ENCODE measurements at places on chromosomes 4 and X.

DNA sequence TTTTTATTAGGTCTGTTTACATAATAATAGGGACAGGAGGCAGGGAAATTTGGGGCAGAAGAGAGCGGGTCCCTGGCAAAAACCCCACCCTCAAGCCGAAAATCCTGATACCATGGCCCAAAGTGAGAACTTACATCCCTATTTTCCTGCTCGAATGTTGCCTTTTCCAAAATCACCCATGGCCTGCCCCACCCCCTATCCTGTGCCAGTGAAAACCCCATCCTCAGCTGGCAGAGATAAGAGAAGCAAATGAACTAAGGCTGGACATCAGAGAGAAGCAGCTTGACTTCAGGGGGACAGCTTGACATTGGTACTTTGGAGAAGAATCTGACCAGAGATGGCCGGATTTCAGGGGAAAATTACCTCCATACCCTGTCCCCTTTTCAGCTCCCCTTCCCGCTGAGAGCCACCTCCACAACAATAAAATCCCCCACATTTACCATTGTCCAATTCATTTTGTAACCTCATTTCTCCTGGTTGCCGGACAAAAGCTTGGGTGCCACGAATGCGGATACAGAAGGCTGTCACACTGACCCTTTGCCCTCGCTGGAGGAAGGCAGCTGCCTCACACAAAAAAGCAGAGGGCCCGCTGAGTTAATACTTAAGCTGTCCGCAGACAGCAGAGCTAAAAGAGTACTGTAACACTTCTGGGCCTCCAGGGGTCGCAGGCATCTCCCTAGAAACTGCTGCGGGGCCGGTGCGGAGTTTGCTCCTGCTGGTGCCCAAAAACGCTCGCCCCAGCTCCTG lies 196.2 kb downstream of the SNCA start:
- no peak for DNase-seq

- no peak for DNase-seq
Measured at GRCh38 chrX:152915541-152916241, 17.8 kb downstream of the ZNF185 start.

- no peak for DNase-seq
Measured at GRCh38 chr4:30720661-30721184, 554 bp downstream of the PCDH7 start.

DNA sequence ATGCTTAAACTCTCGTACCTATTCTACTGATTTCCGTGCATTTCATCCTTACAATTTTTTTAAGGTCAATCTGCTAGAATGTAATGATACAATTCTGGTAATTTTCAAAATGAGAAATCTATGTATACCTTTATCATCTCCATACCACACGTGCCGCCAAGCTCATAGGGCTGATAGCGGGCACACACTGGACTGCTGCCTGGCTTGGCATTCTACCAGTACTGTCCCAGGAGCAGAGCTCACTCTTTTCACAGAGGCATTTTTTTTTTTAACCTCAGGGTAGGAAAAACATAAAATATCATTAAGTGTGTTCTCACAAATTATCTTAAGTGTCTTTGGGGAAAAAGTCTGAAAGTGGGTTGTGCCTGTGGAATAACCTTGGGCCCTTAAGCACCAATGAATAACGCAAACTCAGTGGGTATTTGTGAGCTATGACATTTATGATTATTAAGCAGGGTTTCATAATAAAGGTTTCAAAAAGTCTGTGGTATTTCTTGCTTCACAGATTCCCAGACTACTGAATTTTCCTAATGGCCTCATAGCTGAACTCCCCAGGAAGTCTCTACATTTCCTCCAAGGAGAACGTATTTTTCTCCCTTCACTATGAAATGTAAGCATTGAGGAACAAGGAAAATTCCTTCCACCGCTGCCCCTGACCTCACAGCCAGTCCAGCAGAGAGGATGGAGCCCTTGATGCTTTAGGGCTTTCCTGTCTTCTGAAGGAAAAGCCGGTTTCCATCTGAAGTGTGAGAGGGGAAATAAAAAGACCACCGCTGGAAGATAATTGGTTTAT lies 125.2 kb downstream of the ELOVL6 start:
- no peak for DNase-seq

DNA sequence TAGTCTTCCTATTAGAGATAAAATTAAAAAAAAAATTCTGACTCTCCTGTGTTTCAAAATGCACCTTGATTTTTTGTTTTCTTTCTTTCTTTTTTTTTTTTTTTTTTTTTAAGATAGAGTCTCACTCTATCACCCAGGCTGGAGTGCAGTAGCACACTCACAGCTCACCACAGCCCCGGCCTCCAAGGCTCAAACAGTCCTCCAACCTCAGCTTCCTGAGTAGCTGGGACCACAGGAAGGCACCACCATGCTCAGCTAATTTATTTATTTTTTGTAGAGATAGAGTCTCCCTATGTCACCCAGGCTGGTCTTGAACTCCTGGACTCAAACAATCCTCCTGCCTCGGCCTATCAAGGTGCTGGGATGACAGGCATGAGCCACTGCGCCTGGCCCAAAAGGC lies 41.1 kb upstream of the TMEM184C start:
- DNase-seq = no peak

DNA sequence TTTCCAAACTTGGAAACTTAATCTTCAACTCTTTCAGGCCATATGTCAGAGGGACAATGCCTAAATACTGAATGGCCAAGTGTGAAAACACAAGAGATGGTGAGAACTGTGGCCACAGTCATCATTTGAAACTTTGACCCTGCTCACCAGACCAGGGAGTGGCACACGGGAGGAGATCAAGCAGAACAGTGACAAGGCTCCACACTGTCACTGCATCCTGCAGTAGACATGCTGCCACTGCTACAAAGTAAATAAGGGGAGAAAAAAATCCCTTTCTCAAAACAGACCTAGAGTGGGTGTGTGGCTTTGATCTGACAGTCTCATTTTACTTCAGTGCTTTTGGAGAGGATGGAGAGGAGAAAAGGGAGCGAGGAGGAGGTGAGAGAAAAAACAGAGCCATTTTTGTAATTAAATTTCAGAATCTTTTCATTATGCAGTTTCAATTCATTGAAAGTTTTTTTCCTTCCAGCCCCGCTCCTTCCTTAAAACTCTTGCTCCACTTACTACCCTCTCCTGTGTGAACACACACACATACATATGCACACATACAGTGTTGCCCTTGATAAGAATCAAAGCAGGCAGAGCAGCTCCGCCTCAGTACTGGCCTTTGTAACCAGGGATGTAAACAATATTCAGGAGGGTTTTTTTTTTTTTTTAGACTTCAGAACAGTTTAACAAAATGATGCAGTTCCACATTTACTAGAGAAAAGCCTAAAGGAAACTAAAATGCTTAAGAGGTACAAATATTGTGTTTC lies 34.4 kb downstream of the NEXMIF start:
- no peak for DNase-seq

DNA sequence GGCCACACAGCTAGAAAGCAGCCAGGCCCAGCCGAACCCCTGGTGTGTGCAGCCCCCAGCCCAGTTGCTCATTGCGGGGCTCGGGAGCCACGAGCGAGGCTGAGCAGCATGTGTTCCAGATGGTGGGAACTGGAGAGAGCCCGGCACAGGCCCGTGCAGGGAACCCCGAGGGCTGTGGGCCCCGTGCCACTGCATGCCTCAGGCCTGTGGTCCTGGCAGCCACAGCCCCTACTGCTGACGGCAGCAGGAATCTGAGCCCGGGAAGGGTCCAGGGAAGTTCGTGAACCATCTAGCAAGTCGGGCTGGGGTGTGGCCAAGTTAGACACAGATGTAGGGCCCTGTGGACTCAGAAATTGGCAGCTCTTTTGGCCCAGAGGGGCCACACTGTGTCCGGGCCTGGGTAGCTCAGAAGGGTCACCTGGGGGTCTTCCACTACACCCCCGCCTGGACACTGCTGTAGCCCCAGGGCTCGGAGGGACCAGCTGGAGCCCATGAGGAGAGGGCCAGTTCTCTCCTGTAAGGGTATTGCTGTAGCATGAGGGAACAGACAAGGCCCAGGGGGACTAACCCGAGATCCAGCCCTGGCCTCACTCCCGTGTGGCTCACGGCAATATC lies 12.1 kb downstream of the HTRA3 start:
- no peak for DNase-seq

DNA sequence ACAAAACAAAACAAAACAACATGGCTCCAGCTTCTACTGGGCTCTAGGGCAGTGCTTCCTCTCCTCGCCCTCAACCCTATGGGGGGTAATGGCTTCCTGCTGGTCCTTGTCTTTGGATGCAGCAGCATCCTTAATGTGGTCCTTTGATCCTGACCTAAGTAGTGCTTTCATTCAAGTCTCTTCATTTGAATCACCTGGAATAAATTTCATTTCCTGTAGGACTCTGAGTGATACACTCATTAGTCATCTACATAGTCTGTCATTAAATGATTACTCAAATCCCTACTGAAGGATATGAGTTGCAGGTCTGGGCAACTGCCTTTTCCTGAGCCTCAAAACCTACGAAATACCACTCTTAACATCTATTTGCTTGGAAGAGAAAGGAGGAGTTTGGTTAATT lies 54.5 kb downstream of the RHOH start:
- DNase-seq = no peak

- no peak for DNase-seq
Measured at GRCh38 chr4:23373261-23373660, 516.6 kb downstream of the PPARGC1A start.

DNA sequence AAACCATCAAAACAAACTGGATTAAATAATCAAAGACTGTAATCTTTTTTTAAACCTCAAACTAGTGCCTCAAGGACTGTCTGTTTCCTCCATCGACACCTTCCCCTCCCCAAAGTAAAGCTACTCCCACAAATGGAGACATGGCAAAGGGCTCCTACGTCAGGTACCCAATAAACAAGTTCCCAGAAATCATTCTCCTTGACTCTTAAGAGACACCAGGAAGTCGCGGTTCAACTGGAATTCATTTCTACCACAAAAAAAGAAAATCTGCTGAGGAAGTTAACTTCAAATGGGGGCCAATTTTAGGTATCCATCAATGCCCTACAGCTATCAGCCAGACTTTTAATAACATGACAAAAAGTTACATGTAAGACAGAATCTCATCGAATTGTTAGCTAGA lies 2.5 kb downstream of the RPS4X start:
- DNase-seq = no peak

- no peak for DNase-seq
Measured at GRCh38 chr4:98786866-98787265, 128.5 kb upstream of the TSPAN5 start.

DNA sequence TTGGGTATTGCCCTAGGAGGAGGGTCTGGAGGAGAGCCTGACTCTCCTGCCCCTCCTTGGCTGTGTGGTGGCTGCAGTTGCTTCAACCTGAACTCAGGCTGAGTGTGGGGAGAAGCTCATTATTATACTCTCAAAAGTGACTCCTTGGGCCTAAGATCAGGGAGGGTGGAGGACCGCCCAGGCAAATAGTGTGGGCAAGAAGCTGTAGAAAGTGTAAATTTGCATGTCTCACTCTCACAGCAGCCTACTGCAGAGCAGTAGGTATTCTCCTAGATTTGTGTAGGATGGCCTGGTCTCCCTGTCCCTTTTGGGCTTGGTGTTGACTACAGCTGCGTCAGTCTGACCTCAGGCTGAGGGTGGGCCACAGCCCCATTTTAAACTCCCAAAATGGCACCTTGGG lies 156.1 kb downstream of the ZNF330 start:
- DNase-seq = no peak

DNA sequence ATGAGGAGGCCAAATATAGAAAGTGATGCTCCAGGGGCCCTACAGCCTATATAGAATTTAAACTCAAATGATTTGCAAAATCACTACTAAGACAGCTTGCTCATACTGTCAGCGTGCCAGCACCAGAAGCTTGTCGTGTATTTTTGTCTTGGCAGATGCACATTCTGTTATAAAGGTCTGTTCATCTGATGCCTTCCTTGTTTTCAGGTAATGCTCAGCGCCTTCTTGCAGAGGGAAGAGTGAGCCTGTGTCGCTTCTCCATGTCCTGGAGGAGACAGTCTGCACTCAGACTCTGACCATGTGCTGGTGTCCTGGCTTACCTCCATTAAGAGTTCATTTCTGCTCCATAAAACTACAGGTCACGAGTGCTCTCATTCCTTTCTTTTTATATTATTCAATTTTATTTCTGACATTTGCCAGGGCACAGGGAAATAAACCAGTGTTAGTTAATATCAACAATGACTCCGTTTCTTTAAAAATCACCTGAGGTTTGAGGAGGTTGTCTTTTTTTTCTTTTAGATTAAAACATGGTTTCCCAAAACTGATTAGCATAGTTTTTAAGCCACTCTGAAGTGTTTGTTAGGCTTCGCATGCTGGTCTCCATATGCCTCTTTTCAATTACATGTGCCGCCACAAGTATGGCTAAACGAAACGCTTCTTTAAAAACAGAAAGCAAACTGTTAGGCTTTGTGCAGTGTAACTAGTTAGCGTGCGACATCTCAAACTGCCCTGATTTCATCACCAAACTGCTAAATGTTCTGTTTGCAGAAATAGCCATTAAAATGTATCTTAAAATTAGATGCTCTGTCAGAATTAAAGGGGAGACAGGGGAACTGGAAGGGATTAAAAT lies 215.2 kb upstream of the GK2 start:
- DNase-seq = no peak

DNA sequence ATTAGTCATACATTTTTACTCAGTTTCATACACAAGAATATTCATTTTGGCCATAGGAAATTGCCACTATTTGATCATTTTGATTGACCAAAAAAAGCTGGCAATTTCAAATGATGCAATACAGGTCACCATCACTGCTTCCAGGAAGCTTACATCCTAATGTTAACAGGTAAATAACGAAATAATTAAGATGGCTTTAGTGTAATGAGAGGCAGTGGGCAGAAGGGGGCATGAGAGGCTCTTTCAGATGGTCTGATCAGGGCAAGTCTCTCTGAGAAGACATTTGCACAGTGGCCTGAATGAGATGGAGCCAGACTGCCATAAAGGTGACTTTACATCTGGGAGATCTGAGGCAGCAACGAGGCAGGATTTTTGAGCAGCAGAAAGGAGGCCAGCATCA lies 170.7 kb downstream of the SLIT2 start:
- DNase-seq = no peak

- DNase-seq = no peak
Measured at GRCh38 chr4:182855312-182855711, 61.9 kb downstream of the DCTD start.

DNA sequence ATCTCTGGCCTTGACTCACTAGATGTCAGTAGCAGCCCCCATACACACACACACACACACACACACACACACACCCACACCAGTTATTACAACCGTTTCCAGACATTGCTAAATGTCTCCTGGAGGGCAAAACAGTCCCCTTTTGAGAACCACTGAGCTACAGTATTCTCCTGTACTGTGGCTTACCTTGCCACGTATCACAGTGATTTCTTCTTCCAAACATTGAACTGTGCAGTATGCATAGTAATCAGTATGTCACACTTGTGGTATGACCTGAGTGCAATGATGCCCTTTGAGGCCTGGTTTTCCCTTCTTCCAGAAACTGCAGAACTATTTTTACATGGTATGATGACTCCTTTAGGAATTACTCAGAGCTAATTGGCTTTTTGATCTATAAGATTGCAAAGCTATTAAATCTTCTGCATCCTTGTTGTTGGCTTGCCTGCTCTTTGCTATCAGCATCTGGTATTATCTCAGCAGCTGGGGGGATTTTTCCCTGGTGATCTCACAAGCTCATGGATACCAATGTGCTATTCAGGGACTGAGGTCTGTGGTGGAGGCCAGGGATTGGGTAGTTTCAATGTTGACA lies 3.6 kb upstream of the THOC2 start:
- no peak for DNase-seq

All from activated CD8-positive, alpha-beta memory T cell treated with anti-CD3 and anti-CD28 coated beads for 4 hours (primary cell).